ENCODE measurements at places on chromosomes 2 and 18.

- DNase-seq: no peak
These were observed 32.8 kb upstream of the B3GNT7 start for GRCh38 chr2:231362555-231363184.

DNA sequence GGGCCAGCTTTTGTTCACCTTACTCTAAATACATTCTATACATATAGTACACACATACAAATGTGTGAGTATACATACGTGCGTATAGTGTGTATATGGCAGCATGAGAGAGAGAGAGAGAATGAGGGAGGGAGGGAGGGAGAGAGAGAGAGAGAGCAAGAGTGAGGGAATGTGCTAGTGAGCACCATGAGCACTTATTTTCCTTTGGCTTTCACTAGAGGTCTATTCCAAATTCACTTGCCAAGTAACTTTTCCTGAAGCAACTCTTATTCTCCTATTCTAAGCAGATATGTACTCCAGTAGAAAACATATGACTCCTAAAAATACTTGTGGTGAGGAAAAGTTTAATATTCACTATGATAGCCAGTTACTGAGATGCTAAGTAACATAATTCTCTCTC lies 85.7 kb downstream of the COBLL1 start:
- no peak for DNase-seq

DNA sequence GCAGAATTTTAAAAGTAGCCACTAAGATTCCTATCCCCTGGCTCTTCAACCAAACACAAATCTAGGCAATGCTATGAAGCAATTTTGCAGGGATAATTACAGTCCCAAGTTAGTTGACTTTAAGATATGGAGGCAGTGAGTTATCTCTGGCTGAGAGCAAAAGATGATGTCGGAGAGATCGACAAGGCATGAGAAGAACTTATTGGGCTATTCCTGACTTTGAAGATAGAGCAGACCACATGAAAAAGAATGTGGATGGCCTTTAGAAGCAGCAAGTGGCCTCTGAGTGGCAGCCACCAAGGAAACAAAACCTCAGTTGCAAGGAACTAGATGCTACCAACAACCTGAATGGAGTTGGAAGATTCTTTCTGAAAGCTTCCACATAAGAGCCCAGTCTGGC lies 58.2 kb upstream of the PPM1B start:
- no peak for DNase-seq

DNA sequence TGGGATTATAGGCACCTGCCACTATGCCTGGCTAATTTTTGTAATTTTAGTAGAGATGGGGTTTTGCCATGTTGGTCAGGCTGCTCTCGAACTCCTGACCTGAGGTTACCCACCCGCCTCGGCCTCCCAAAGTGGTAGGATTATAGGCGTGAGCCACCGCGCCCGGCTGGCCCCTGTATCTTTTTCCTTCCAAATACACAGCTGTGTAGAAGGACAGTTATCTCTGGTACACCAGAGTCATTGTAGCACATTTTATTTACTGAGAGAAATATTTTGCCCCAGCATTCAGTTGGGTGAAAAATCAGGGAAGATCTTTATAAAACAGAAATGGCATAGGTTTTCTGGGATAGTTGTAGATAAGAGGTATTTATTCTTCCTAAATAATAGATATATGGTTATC lies 23.5 kb upstream of the POLR1B start:
- no peak for DNase-seq

DNA sequence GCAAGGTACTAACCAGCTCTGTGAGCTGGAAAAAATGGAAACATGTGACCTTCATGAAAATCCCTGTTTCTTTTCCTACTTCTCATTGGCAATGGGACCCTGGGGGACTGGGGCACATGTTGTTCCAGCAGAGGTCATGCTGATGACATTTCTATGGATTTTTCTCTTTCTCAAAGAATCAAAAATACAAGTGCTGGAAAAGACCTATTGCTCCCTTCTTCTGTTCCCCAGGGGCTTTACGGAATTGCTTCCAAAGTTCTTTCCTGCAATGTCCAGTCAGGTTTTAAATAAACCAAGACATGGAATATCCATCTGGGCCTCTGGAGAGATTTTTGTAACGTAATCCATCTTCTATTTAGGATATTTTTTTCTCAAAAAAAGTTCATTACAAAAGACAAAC lies 1006.1 kb upstream of the CELF4 start:
- no peak for DNase-seq

DNA sequence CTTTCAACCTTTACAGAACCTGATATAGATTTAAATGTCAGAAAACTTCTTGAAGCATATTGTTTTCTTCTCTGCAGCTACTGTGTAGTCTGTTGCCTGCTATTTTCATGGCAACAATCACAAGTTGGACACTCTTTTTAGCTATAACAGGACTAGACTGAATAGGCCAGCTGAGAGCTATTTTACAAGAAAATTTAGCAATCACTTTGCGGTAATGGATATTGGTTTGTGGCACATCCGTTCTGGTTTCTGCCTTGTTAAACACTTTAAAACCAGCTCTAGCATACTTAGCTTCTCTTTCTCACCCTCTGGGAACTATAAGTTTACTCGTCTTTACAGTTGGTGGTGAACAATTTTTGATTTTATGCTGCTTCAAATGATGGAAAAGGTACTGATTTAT lies 125.7 kb downstream of the MAP2 start:
- no peak for DNase-seq

GRCh38 chr2:26735883-26736588 lies 28.0 kb upstream of the SLC35F6 start:
- no peak for DNase-seq

- DNase-seq: no peak
These were observed 26.4 kb downstream of the MARCHF4 start for GRCh38 chr2:216345846-216346245.

DNA sequence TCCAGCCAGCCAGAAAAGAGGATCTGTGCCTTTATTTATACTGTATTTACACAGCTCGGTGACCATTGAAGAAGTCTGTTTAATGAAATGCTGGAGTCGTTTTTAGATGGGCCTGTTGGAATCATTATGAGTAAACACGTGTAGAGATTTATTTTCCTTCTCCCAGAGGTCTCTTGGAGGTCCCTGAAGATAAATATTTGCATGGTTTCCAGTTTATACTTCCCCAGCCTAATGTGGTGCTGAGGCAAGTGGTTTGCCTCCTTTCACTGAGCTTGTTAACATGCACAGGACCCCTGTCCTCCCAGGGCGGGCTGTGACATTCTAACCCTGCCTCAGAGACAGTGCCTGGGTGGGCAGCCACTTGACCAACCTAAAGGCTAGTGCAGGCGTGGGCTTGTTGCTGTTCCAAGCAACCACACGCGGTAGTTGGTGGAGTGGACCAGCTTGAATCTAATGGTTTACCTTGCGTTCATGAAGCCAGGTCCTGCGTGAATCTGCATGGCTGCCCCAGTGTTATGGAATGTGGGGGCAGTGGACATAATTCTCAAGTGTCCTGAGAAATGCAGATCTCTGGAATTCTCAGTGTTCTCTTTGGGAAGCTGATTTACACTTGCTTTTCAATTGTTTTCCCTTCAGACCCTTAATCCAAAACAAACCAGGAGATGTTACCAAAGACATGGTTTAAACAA lies 130.2 kb upstream of the DLX2 start:
- no peak for DNase-seq

DNA sequence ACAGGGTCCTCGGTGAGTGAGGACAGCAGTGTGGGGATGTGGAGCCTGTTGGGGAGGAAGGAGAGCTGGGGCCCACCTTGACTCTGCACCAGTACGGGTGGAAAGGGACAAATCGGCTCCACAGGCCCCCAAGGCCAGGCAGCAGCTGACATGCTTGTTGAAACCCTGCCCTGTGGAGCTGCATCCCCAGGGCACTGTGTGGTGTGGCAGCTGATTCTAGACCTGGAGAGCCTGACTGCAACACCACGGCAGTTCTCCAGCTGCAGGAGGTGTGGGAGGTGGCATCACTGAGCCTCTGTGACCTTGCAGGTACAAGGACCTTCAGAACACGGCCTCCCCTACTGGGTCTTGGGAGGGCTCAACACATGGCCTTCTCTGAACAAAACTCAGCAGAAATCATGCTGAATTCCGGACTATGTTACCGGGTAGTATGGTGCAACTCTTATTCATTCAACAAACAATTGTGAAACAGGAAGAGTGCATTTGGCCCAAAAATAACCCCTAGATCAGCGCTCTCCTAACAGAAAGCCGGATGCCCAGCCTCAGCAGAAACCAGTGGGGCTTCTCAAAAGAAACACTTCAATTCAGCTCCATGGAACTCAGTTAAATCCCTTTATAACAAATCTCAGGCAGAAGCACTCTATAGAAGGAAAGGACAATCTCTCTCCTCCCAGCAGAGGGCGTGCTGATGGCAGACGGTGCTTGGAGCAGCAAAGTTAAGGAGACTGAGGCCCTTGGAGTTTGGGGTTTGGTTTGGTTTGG lies 104.4 kb upstream of the SALL3 start:
- DNase-seq: peak; percentile 25

- DNase-seq: no peak
These were observed 8.1 kb upstream of the WIPF1 start for GRCh38 chr2:174605687-174606086.

- DNase-seq: no peak
These were observed 63.2 kb downstream of the POLR1A start for GRCh38 chr2:86042256-86043168.

DNA sequence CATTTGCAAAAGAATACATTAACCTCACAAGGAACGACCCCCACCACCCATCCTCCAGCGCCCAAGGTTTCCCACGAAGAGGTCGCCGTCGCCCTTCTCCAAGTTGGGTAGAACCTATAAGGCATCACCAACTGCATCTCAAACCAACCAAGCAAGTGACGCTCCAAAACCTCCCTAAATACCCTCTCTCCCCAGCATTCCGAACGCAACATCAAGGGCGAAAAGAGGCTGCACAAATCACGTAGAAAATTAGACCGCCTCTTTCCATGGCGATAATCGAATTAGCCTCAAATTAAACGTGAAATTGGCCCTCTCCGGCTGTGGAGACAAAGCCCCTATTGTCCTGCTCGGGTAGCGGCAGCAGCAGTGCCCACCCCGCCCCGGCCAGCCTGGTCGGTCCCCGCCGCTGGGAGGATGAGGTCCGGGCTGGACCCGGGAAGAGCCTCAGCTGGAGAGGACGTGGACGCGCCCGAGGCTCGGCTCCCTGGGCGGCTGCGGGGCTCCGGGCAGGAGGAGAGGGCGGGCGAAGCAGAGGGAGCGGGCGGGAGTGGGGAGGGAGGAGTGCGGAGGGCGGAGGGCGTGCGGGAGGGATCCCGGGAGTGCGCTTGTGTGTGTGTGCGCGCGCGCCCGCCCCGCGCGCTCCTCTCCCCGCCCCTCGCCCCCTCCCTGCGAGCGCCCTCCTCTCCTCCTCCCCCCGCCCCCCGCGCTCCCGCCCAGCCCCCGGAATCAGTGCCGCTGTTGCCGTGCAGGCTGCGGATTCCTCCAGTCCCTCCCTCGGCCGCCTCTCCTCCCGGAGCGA lies at the start of gene SPTBN1:
Gene SPTBN1 (plus strand): TSS at position 765 of the 799 bp plus-strand sequence. CDS start 70,092 bp downstream, outside the sequence.
- peak; percentile 43 for DNase-seq

DNA sequence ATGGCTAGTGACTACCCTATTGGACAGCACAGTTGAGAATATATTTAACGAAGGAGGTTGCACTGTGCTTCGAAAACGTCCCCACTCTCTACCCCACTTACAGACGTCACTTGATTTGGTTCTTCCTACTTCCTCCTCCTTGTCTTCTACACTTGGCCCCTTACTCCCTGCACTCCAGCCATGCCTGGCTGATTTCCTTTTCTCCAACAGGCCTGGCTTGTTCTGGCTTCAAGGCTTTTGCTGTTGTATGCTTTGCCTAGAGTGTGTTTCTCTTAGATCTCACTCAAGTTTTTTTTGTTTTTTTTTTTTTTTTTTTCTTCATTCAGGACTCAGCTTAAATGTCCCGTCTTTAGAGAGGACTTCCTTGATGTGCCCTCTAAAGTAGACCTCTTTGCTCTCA lies 336.8 kb downstream of the CLIP4 start:
- no peak for DNase-seq

DNA sequence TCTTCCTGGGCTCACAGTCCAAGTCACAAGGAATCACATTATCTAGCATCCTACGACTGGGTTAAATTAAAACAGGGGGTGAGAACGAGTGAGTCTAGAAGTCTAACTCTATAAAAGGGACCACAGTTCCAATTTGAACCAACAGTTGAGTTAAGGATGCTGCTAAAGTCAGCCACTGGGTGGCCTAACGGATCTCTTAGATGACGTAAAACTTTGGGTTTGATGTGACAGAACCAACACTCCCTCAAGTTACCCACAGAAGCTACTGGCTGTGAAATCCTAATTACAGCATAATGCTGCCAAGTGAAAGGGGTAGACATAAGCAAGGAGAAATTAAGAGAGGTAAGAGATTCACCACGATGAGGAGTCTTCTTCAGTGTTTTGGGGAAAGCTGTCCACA lies 32.7 kb upstream of the RUFY4 start:
- no peak for DNase-seq

DNA sequence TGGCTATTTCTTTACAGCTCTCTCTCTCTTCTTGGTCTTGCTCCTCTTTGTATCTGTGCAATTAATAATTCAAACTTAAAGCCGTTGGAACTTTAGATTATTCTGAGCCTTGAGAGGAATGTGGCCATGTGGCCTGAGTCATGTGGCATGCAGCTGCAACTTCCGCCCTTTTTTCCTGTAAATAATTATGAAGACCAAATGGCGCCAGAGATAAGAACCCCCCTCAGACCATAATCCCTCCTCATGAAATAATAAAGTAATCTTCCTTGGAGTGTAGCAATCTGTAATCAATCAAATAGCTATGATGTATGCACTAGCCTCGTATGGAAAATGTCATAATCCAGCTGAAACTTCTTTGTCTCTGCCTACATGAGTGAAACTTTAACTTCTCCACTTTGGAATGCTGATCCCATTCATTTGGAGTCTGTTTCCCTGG lies 13.5 kb upstream of the TWSG1 start:
- DNase-seq: no peak

DNA sequence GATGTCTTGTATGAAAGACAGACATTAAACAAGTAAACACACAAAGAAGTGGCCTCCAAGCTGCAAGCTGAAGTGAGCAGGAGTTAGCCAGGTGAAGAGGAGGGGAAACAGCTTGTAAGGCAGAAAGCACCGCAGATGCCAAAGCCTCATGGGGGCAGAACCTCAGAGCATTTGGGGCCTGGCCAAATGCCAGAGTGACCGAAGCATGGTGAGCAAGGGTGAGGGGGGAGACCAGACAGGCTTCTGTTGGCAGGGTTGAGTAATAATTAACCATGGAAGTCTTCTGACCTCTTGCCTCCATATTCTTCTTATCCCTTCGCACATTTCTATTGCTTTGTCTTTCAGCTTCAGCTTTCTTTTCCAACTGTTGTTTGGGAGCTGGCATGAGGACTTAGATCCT lies 5.6 kb downstream of the QPCT start:
- DNase-seq: no peak

All from stimulated activated CD4-positive, alpha-beta T cell treated with anti-CD3 and anti-CD28 coated beads, Interleukin-2, amount 100 ng/mL, for 24 hours (primary cell).